ENCODE measurements at places on chromosomes 7 and 10.

GRCh38 chr7:133560900-133561299, 308.0 kb downstream of the EXOC4 start:
- no peak for DNase-seq

DNA sequence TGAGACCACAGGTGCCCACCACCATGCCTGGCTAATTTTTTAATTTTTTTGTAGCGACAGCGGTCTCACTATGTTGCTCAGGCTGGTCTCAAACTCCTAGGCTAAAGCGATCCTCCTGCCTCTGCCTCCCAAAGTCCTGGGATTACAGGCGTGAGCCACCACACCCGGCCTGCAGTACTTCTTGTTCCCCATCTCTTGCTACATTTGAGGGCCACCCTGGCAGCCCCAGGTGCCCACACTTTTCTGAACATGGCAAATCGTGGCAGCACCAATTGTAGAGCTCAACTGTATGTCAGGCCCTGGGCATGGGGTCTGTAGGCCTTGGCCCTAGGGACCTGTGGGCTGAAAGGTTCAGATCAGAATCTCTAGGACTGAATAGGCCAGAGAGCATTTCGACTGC, 25.1 kb upstream of the LIMK1 start:
- no peak for DNase-seq

GRCh38 chr7:116862951-116863670, 724 bp downstream of the CAPZA2 start:
- DNase-seq = peak; percentile 78

GRCh38 chr7:28406192-28406591, 6.1 kb upstream of the CREB5 start:
- DNase-seq = no peak

DNA sequence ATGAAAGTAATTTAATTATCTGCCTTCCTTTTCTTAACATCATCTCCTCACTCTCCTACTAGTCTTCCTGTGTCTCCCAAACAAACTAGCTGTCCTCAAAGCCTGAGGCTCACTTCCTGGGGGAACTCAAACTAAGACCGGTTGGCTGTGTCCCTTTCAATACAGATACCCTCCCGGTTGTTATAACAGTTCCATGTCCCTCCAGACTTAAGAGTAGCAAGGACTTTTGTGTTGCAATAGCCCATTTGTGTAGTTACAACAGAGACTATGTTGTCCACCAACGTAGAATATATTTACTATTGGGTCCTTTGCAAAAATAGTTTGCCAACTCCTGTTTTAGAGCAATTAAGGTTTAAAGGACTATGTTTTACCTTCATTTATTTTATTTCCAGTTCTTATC, 8.6 kb upstream of the TARP start:
- DNase-seq = no peak

GRCh38 chr7:157843336-157844140, 506.7 kb downstream of the DNAJB6 start:
- no peak for DNase-seq

GRCh38 chr7:49775065-49775948, 1.9 kb downstream of the VWC2 start:
- peak; percentile 11 for DNase-seq

DNA sequence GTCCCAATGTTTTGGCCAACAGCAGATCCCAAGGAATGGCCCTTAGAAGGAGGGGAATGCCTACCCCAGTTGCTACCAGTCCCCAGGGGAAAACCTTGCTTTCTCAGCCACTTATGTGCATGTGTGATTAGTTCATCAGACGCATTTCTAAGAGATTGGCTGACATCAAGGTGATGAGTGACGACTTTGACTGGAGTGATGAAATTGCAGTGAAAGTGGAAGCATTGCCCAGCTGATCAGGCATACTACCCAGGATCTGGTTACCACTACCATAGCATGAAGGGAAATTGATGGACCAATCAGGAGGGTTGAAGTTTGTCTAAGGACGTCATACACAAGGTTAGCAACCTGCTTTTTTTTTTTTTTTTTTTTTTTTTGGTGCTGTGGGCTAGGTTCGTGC, 90.3 kb upstream of the ELMO1 start:
- no peak for DNase-seq

DNA sequence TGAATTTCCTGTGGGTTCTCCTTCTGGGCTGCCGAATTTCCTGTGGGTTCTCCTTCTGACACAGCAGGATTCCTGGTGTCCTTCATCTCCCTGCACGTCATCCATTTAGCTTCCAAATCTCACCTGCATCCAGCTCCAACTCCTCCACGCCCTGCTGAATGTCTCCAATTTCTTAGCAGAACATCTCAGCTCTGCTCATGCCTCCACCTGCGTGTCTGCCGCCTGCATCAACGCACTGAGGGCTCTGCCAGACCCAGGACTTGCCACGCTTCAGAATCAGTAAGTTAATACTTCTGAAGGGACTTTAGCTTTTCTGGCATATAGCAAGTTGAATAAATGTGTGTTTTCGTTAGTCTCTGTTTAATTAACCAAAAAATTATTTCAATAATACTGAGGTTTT, 31.1 kb upstream of the VIPR2 start:
- DNase-seq = no peak

DNA sequence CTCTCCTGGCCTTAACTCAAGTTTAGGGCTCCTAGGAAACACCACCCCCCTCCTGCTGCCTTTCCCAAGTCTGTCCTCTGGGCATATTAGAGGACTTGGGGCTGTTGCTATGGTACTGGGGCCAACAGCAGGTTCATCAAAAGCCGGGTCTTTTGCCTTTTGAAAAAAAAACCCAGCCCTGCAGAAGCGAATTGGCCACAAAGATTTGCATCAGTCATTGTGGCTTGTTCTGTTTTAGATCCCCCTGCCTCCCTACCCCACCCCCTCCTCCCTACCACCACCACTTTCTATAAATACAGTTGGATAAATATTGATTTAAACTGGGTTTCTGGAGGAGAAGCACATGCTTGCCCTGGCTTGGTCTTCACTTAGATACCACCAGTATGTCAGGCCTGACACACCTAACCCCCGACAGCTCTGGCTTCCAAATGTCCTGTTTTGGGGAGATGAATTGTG, 7.0 kb downstream of the MXI1 start:
- DNase-seq = no peak

- DNase-seq = no peak
Observed at GRCh38 chr10:28853195-28853594, 175.9 kb downstream of the BAMBI start.

DNA sequence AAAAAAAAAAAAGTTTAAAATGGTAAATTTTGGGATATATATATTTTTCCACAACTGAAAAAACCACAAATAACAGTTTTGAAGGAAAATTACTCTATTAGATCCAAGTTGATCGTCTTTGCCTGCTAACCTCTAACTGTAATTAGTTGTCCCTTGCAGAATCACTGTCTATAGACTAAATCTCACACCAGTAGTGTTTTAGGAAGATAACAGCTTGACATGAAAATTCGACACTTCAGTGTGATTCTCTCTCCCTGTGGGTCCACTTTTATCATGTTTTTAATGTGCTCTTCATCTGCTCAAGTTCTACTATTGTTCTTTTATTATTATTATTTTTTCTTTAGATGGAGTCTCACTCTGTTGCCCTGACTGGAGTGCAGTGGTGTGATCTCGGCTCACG, 24.5 kb upstream of the ARHGAP21 start:
- DNase-seq = no peak

DNA sequence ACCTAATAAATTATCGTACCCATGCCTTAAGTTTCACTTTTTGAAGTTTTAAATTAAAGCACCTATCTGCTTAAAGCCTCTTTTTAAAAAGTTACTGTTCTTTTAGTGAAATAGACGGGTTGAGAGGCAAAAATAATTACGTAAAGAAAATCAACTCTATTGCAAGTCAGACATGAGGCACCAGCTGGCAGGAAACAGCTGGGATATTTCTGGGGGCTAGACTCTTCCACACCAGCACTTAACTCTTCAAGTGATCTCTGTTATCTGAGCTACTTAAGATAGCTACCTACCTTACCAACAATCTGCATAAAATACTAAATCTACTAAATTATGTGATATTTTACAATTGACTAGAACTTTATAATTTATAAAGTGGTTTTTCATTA, 35.8 kb downstream of the GBF1 start:
- no peak for DNase-seq

GRCh38 chr7:151346-152050, 40.9 kb upstream of the FAM20C start:
- DNase-seq = no peak

DNA sequence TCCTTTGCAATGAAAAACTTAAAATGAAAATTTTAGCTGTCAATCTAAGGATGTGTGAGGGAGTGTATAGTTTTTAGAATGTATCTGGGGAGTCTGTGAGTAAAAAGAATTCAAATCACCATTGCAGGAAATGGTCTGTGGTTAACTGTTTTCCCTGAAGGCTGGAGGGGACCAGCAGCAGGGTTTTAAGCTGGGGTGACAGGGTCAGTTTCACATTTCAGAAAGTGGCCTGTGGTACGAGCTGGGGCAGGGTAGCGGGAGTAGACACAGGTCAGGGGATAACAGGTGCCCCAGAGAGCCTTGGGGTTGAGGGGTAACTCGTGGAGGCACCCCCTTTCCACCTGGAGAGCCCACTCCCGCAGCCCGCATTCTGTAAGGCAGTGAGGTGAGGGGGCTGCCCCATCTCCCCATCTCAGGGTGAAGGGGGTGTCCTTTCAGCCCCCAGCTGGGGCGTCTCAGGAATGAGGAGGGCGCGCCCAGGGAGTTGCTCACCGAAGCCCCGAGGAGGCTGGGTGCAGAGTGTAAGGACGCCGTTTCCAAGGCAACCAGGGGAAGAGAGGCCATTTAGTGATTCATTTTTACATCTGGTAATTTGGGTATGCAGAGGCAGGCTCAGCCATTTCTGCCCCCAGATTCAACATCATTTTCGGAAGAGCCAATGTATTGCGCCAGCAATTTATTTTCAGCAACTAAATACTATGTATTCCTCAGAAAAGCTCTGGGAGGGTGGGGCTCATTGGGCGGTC, 168.9 kb downstream of the SLIT1 start:
- DNase-seq = no peak

- DNase-seq = no peak
Observed at GRCh38 chr10:9510626-9511025, 1456.1 kb downstream of the GATA3 start.

DNA sequence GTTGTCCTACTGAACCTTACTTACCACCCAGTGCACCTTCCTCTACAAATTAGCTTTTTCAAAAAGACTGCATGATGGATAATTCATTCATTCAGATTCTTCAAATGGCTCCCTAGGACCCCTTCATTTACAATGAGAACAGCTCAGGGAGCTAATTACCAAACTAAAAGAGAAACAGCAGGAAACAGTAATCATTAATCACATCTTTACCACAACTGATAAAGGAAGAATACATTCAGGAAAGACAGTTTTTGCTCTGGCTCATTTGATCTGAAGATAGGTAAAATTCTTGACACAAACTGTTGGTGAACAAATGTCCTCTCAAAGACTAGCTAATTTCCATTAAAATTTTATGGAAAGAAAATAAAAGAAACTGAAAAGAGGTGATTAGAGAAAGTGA, 1652.7 kb upstream of the LRRTM3 start:
- no peak for DNase-seq

GRCh38 chr7:132614428-132615318, 38.4 kb upstream of the PLXNA4 start:
- peak; percentile 75 for DNase-seq

DNA sequence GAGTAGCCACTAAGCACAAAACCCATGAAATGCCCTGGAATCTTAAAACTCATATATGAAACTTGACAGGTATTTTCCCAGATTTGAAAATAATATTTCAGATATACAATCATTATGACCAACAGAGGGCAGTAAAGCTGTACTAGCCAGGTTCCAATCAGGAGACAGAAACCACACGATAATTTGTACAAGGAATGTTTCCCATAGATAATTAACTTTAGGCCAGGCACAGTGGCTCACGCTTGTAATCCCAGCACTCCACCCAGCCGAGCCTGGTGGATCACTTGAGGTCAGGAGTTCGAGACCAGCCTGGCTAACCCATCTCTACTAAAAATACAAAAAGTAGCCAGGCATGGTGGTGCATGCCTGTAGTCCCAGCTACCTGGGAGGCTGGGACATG, 31.0 kb upstream of the NUB1 start:
- DNase-seq = peak; percentile 65

DNA sequence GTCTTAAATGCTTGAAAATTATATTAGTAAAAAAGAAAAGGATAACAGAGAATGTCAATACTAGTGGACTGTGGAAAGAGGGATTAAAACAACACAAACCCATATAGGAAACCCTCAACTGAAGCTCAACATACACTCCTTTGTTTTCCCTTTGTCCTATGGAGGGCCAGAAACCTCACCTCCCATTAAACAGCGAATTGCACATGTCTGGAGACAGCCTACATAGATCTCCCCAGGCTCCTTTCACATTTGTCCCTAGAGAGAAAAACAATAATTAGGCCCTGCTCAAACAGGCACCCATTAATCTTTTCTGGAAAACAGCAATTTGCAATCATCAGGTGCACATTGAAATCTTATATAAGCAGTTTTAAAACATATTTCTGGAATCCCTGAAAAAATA, 87.6 kb upstream of the SEMA3D start:
- DNase-seq = no peak

GRCh38 chr10:48458662-48459048, 146.2 kb downstream of the ARHGAP22 start:
- DNase-seq = no peak

- DNase-seq = no peak
Observed at GRCh38 chr10:21495002-21495751, 30.3 kb downstream of the SKIDA1 start.

GRCh38 chr7:122132341-122132740, 11.7 kb downstream of the AASS start:
- DNase-seq = no peak

DNA sequence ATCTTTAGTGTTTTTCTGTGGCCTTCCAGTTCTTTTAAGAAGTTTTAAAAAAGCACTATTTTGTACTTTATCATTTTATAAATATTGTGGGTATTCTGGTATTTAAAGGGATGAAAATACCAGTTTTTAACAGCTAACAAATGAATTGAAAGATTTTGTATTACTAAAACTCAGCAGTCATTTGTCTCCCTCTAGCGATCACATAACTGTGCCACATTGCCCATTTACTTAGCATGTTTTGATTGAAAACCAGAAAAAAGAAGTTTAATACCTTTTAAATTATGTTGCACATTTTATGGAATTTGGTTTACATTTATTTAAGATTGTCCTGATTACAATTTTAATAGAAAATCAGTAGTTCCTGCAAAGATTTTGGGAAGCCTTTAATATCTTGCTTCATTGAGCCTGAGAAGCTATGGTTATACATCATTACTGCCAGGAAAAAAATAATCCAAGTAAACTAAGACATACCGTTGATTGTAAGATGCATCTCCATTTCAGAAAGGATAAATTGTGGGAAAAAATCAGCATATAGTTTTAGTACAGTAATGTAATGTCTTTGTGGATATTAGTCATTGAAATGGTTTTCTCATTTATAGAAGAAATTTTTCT, 34.9 kb downstream of the TAX1BP1 start:
- peak; percentile 64 for DNase-seq

DNA sequence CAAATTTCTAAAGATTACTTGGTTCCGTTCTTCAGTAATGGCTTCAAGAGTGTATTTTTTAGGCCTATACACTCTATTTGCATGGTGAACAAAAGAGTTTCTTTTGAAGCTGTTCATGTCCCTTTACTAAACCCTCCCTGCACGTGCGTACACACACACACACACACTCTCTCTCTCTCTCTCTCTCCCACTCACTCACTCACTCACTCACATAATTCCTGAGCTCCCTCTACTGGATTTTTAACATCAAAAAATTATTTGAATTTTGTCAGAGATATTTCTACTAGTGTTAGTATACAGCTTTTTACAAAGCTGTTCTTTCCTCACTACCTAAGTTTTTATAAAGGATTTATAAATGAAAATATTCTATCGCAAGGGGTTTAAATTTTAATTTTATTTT, 85.9 kb downstream of the UBE3C start:
- DNase-seq = no peak
